ENCODE measurements at places on chromosomes 2 and 18.

GRCh38 chr18:7749510-7749981, 182.4 kb downstream of the PTPRM start:
- no peak for DNase-seq

GRCh38 chr2:217181512-217181911, 321.6 kb upstream of the TNP1 start:
- DNase-seq = no peak

DNA sequence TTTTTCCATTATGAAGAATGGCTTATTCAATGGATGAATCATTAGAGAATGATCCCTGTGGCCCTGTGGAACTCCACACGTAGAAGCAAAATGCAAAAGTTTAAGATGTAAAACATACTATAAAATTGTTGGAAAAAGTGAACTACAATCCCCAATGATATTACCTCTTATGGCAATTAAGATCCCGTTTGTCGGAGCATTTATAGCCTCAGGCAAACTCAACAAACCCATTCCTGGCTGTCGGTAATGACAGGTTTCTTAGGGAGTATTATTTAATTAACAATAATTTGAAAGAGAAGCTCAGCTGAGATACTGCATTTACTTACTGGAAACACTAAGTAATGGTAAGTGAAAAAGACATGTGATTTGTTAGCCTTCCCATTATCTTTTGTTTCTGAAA, 138.3 kb downstream of the CDH20 start:
- DNase-seq = no peak

DNA sequence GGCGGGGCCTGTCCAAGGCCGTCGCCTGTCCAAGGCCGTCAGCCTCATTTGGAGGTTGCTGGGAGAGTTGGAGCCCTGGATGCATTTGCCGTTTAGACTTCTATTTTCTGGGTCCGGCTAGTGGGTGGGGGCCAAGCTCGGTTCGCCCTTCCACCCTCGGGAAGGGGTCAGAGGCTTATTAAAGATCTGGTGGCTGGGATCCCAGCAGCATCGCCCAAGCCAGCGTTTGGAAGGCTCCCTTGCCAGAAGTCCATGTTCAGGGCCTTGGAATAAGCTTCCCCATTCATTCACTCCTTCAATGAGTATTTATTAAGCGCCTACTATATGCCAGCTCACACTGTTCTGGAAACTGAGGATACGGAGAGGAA, 516 bp upstream of the DOCK10 start:
- no peak for DNase-seq

GRCh38 chr18:32683044-32683443, 89.8 kb downstream of the KLHL14 start:
- no peak for DNase-seq

- DNase-seq = peak; percentile 61
Measured at GRCh38 chr2:217223222-217223930, 363.5 kb upstream of the TNP1 start.

DNA sequence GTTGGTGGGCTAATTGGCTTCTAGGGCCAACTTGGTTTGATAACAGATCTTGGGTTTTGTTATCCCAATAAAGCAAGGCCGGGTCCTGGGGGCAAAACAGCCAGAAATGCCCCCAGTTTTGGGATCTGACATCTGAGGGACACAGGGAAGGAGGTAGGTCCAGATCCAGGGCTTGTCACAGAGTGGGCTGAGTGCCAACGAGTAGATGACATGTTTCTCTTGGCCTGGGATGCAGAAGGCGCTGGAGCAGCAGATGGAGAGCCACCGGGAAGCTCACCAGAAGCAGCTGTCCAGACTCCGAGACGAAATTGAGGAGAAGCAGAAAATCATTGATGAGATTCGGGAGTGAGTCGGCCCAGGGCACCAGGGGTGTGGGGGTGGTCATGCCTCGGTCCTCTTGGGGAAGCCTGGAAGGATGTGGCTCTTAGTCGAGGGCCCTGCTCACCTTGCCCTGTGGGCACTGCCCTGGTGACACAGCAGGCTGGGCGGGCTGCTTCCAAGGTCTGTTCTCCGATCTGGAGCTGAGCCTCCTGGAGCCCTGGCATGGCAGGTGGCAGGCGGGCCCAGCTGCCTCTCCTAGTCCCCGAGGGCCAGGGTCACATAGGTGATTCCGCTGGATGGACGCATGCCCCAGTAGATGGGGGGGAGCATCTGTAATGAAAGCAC, 40.2 kb upstream of the LYPD6B start:
- DNase-seq = no peak

DNA sequence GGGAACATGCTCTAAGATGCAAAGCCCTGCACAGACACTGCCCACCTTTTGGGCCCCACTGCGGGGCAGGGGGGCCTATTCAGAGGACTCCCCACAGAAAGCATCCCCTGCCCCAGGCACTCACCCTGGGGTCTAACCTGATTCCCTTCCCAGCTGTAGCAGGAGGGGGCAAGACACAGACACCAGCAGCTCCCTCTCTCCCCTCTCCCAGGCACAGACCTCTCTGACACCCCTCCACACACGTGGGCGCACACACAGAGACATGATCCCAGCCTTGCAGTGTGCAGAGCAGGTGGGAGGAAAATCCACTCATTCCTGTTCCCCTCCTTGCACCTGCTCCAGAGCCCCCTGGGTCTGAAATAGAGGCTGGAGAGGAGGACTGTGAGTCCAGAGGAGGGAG, 10.7 kb downstream of the TNS1 start:
- DNase-seq = no peak

- peak; percentile 43 for DNase-seq
Measured at GRCh38 chr2:173148520-173148919, 72.9 kb downstream of the MAP3K20 start.

DNA sequence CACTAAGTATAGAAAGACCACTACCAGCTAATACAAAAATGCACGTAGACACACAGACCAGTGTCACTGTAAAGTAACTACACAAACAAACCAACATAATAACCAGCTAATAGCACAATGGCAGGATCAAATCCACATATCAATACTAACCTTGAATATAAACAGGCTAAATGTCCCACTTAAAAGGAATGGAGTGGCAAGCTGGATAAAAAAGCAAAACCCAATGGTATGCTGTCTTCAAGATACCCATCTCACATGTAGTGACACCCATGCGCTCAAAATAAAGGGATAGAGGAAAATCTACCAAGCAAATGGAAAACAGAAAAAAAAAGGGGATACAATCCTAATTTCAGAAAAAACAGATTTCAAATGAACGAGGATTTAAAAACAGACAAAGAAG, 41.8 kb downstream of the CPS1 start:
- DNase-seq = no peak

DNA sequence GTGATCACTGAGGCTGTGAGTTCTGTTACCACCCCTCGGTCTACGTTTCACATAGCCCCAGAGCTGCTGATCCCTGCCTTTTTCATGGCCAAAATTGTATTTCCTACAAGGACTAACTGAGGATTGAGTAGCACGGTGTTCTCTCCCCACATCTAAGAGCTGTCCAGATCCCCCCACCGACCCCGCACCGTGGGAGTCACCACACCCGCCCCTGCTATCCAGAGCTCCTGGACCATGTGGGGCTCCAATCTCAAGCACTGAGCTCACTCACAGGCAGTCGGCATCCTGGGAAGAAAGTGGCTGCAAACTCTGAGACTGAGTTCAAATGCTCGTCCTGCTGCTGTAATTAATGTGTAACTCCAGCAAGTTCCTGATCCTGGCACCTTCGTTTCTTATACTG, 9.7 kb downstream of the SIX2 start:
- no peak for DNase-seq

GRCh38 chr2:159497847-159498246, 118.5 kb downstream of the BAZ2B start:
- DNase-seq = no peak

DNA sequence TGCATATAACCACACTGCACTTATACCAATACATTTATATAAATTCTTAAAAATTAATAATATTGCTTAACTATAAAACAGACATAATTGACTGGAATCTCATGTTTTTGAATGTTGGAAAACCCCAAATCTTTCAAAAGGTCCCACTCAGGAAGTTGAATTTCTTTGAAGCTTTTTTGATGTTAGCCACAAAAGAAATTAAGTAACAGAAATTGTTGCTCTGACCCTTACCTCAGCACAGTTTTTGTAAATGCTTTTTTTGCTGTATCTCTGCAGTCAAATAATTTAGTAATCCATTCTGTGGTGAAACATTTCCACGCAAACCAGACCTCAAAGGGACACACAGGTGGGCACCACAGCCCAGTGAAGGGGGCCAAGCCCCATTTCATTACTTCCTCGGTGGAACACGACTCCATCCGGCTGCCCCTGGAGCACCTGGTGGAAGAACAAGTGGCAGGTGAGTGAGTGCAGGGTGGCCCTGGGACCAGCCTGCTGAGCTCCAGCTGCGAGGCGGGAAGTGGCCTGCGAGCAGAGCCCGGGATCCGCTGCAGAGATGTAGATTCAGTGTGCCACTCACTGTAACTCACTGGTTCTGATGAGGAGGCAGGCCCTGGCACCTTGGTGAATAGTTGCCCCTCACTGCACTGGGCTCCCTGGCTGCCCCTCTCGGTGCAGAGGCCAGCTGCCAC, 8.4 kb downstream of the SCLY start:
- no peak for DNase-seq

- DNase-seq = no peak
Measured at GRCh38 chr2:8639122-8639635, 42.7 kb upstream of the ID2 start.

- no peak for DNase-seq
Measured at GRCh38 chr2:229868794-229869193, 53.0 kb downstream of the TRIP12 start.

DNA sequence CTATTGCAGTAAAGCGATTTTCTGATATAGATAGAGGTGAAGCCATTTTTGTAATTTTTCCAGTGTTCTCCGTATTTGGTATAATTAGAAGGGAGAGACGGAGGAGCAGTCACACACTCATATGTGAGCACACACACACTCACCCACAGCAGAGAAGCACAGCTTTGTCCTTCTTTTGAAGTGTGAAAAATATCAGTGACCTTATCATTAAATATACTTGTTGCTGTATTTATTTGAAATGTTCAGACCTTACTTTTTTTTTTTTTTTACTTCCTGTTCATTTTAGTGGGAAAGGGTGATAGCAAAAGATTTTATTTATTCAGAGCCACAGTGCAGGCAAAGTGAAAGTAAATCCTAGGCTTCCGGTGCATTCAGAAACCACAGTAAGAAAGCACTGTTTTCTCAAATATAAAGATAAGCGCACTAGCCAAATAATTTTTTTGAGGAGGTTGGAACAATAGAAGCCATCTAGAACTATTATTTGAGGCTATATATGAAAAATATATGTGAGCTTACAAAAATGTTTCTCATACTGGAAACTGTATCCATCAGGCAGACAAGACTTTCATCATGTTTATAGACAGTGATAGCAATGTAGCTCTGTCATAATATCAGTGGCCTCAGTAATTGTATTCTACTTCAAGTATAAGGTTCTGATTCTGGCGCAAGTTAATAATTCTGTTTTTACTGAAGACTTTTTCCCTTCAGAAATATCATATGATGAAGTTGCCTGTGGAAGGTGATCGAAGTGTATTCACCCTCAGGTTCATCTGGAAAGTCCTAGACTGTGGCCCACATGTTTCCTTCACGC, 37.2 kb downstream of the TSHZ1 start:
- DNase-seq = no peak

- no peak for DNase-seq
Measured at GRCh38 chr18:43524260-43524659, 247.0 kb upstream of the SYT4 start.

GRCh38 chr2:182606728-182607681, 109.1 kb upstream of the DNAJC10 start:
- no peak for DNase-seq

- DNase-seq = no peak
Measured at GRCh38 chr2:158922601-158923000, 45.8 kb upstream of the TANC1 start.

- DNase-seq = no peak
Measured at GRCh38 chr2:196253116-196253480, 81.7 kb upstream of the STK17B start.
